Choroid plexus epithelial cell (primary cell): ENCODE measurements at places on chromosomes 12 and 14.

DNA sequence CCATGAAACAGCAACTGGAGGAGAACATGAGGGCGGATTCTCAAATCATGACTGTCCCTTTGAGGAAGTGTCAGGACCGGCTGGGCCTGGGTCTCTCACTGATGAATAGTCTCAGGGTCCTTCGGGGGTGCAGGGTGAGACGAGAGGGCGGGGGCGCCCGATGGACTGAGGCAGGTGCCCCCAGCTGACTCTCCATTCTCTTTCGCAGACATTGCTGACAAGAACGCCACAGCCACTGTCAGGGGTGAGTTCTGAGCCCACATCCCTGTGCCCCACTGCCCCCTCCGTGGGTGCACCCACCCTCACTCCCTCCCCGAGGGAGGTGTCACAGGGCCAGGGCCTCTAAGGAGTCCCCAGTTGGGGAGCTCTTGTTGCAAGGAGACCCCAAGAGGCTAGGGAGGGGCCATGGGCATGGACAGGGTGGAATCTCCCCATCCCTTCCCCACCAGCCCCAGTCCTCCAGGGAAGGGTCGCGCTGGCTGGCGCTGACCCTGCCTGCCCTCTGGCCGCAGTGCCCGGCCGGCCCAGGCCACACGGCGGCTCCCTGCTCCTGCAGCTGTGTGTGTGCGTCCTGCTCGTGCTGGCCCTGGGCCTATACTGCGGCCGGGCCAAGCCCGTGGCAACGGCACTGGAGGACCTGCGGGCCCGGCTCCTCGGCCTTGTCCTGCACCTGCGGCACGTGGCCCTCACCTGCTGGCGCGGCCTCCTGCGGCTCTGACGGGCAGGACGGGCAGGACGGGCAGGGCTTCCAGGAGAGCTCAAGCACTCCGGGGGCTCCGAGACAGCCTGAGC is 8.7 kb downstream of the C14orf180 start:
- DNase-seq, result no peak

DNA sequence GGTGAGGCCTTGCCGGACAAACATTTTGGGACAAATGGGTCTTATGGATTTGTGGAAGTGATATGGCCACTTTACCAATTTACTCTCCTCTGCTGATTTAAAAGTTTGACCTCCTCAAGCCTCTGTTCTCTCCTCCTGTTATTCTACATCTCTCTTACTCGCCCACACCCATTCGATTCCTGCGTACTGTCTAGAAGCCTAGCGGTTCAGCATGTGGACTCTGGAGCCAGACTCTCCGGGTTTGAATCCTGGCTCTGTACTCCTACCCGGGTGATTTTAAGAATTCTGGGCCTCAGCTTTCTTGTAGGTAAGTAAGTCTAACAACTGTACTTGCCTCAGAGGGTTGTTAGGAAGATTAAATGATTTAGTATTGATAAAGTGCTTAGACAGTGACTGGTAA is 168.6 kb upstream of the IFNG-AS1 start:
- DNase-seq, result no peak

GRCh38 chr14:99612738-99613330 is 8.8 kb upstream of the CCDC85C start:
- DNase-seq, result peak; percentile 50

- DNase-seq, result no peak
Observed at GRCh38 chr14:50997712-50998111, 53.4 kb upstream of the PYGL start.

GRCh38 chr14:74539503-74539902 is 45.9 kb downstream of the ISCA2 start:
- DNase-seq, result no peak

DNA sequence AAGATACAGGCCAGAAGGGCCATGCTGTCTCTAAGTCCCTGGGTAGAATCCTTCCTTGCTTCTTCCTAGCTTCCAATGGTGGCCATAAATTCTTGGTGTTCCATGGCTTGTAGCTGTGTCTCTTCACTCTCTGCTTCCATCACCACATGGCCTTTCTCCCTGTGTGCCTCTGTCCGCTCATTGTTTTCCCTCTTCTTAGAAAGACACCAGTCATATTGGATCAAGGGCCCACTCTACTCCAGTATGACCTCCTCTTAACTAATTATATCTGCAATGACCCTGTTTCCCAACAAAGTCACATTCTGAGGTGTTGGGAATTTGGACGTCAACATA is 7.6 kb upstream of the MAP1LC3B2 start:
- no peak for DNase-seq

DNA sequence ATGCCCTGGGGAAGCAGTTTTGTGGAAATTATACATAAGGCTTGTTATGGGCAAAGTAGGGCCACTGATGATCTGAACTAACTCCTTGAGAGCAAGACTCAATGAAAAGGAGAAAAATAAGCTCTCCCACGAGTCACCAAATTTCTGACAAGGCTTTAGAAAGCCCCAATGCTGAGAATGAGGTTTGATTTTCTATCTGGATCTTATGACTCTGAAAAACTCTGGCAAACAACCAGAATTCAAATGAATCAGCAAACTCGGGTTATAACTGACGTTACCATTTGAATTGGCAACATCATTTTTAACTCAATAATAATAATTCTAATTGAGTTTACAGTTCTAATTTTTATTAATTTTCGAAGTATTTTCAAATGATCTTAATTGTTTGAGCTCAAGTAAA is 79.1 kb downstream of the KCNK10 start:
- no peak for DNase-seq

DNA sequence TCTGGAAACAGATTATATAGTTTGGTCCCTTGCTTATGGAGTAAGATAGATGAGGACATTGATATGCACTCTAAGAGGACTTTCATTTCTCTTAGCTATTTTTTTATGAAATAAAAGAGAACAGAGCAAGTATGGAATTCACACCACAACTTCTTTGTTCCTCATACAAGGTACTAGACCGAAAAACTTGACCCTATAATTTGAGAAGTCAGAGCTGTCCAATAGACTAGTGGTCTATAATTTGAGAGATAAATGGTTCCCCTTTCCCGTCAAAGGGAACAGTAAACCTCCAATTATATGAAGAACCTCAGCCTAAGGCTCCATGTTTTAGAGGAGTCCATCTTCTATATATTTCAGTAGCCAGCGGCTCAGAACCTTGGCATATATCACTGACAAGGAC is 58.5 kb upstream of the HIF1A start:
- DNase-seq, result no peak

DNA sequence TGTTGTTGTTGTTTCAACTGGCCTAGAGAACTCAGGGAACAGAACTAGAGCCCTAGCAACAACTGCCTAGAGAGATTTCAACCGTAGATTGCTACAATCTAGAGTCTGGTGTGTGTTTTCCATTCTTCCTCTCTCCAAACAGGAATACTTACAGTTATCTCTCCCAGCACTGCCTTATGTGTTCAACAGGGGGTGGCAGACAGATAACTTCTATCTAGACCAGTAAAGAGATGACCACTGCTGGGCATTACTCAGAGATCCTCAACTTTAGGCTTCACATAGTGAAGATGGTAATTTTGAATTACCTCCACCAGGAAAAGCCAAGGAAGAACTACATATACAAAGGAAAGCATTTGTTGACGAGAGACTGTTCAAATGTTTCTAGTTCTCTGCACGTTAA is 4.8 kb downstream of the TXNDC16 start:
- no peak for DNase-seq

GRCh38 chr14:20333494-20333841 is 389 bp upstream of the CCNB1IP1 start:
- DNase-seq, result no peak

DNA sequence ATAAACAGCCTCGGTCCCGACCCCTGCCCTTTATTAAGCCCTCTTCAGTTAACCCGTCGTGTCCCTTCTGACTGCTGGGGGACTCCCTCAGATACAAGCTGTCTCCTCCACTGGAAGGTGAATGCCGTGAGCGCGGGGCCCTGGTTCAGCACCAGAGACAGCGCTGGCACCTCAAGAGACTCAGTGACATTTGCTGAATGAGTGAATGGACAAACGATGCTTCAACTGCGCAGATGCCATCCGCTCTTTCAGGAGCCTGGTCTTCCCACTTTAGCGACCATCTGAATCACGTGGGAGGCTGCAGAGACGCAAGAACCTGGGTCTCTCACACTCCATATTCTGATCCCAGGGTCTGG is 92.6 kb upstream of the SFSWAP start:
- DNase-seq, result no peak

DNA sequence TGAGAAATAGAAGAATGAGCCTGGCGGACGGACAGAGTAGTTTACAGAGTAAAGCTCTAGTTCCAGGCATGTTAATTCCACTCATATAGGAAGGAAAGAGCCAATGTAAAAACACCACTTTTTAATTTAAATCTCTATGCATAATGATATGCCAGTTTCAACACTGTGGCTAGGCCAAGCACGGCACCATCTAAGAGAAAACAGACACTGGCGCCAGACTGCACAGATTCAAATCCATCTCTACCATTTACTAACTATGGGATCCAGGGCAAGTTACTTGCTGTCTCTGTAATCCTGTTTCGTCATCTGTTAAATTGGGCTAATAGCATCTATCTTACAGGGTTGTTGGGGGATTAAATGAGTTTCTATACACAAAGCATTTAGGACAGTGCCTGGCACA is 27.5 kb downstream of the RMST start:
- no peak for DNase-seq

GRCh38 chr14:77516126-77516525 is 17.5 kb upstream of the ISM2 start:
- DNase-seq, result peak; percentile 25

- DNase-seq, result no peak
Observed at GRCh38 chr12:47982770-47983169, 19.4 kb downstream of the TMEM106C start.

GRCh38 chr12:46174061-46174662 is 94.7 kb downstream of the SLC38A1 start:
- DNase-seq, result no peak

DNA sequence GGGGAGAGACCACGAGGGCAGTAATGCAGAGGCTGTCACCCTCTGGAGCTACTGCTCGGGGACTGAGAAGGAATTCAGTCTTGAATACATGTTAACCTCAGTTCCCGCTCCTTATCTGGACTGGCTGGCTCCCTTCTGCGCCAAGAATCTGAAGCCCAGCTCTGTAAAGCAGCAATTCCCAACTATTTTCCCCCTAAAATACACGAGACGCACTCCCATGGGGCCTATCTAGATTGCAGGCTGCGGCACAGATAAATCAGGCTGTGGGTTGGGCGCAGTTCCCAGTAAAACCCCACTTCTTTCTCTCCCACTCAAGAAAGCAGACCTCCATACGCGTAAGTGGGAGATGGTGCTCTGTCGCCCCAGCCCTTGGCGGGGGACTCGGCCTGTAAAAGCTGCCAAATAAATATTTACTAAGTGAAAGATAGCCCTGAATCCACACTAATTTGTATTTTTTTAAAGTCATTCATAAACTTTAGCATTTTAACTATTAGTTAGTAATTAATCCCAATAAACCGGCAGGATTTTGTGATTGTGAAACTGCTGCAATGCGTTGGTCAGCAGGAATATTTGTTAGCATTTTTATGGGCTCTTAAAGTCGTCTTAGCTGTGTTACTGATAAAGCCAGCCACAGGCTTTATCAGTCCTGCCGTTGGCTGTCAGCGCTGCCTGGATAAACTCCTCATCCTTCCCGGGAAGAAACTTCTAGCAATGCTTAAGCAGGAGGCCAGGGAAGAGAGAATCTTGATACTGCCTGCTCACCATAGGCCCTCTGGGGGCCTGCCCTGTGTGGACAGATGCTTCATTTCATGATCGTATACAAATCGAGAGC is 17.8 kb downstream of the FBXL14 start:
- DNase-seq, result peak; percentile 70

- DNase-seq, result no peak
Observed at GRCh38 chr12:84696908-84697540, 215.6 kb downstream of the SLC6A15 start.

DNA sequence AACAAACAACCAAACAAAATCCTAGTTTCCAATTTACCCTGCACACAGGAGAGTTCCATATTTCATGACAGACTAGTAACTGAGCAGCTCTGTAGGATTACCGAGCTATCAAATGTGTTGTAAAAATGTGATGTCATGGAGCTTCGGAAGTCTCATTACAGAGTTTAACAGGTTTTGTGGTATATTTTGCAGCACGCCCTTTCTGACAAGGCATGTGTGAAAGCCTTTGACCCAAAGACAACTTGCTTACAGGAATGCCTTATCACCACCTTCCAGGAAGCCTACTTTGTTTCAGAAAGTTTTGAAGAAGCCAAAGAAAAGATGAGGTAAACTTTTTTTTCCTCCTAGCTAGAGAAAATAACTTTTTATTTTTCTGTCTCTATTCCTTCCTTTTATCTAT is 92.4 kb downstream of the TPH2 start:
- no peak for DNase-seq

DNA sequence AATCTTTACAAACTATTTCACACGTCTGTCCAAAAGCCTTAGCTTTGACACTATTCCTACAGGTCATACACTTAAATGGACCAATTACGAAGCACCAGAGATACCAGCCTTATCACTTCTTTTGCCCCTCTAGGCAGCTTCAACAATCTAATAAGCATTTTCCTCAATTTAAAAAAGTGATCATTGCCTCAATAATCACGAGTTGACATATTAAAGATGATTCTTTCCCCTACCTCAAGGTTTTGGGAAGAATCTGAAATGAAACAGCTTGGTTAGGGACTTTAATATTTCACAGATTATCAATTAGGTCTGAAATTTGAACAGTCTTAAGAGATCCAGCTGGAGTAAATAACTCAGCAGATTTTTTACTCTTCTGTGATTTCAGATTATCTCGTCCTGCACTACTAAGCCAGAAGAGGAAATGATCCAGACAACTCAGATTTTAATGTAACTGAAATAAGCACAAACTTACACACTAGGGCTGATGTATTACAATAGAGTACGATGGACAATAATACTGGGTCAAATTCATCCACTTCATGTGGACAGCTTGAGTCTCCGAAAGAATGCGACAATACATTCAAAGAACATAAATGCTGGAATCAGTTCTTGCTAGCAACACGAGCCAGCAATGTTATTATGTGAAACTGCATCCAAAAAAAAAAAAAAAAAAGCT is 15.9 kb downstream of the UBE2N start:
- no peak for DNase-seq

GRCh38 chr12:110543252-110543959 is 39.7 kb downstream of the PPTC7 start:
- peak; percentile 97 for DNase-seq

GRCh38 chr12:121005346-121005815 is 10.9 kb downstream of the C12orf43 start:
- peak; percentile 63 for DNase-seq

DNA sequence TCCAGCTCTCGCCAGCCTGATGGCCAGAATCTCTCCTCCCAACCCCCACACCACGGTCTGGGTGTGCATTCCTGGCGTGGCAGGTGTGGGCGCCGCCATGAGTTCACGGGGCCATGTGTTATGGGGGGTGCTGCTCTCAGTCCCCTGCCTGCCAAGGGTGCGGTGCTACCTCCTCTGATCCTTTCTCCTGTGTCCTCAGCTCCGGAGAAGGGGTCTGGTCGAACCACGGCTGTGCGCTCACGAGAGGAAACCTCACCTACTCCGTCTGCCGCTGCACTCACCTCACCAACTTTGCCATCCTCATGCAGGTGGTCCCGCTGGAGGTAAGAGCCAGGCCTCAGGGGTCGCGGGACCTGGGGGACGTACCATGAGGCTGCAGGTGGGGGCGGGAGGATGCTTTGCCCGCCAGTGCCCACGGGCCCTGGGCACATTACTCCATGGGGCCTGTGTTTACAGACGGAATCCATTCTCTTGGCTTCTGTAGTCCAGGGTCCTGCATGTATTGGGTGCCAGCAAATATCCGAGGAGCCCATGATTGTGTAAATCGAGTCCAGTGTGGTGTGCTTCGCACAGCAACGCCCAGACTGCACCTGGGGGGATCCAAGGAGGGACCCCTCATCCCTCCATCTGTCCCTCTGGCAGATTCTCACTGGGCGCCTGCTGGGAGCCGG is 130.8 kb downstream of the ADGRD1 start:
- DNase-seq, result no peak

- peak; percentile 7 for DNase-seq
Observed at GRCh38 chr14:26794731-26795130, 196.9 kb upstream of the NOVA1 start.
